T-helper 17 cell (primary cell): ENCODE measurements at places on chromosomes 3 and 15.
A peak's percentile ranks its signal among the peaks of the same experiment; 100 is the strongest.

DNA sequence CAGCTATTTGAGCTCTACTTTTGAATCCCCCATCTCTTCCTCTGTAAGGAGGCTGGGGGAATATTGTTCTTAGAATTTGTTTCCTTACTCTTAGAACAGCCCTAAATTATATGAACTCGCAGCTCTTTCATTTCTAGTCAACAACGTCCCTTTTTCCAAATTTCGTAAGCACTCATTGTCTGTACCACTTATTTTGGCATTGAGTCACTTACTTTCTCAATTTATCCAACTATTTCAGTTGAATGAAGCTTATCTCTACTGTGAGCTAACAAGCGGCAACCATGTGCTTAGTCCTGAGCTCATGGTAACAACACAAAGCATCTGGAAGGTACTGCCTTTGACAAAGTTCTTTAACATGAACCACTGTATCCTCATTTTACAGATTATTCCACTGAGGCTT, 191.1 kb downstream of the GREM1 start:
- no peaks in the 10 kb centered on the region for H3K27me3 ChIP-seq
- peaks cover 2% of the 10 kb centered on the region for H3K36me3 ChIP-seq
- no peak overlapping the region for H3K4me3 ChIP-seq
- H3K4me1 ChIP-seq, result peaks cover 2% of the 10 kb centered on the region

- no peak overlapping the region for H3K27ac ChIP-seq
- H3K36me3 ChIP-seq, result peaks cover 3% of the 10 kb centered on the region
- peaks cover 44% of the 10 kb centered on the region for H3K27me3 ChIP-seq
- no peak overlapping the region for H3K4me3 ChIP-seq
These were observed 130.9 kb upstream of the CTDSPL start for GRCh38 chr3:37730825-37731224.

- peaks cover 18% of the 10 kb centered on the region for H3K27me3 ChIP-seq
- H3K4me1 ChIP-seq, result no peaks in the 10 kb centered on the region
These were observed 10.9 kb downstream of the SLC51B start for GRCh38 chr15:65056106-65056505.

GRCh38 chr3:196012941-196013476, 68.9 kb downstream of the TFRC start:
- peaks cover 3% of the 10 kb centered on the region for H3K4me1 ChIP-seq
- H3K36me3 ChIP-seq, result peaks cover 3% of the 10 kb centered on the region
- H3K4me3 ChIP-seq, result no peak overlapping the region
- H3K27me3 ChIP-seq, result peaks cover 4% of the 10 kb centered on the region
- no peak for DNase-seq
- H3K27ac ChIP-seq, result no peak overlapping the region

GRCh38 chr15:33320017-33320416, 9.2 kb downstream of the RYR3 start:
- peaks cover 2% of the 10 kb centered on the region for H3K36me3 ChIP-seq
- no peak for DNase-seq
- peaks cover 68% of the 10 kb centered on the region for H3K27me3 ChIP-seq
- H3K4me1 ChIP-seq, result no peaks in the 10 kb centered on the region
- H3K4me3 ChIP-seq, result no peak overlapping the region

DNA sequence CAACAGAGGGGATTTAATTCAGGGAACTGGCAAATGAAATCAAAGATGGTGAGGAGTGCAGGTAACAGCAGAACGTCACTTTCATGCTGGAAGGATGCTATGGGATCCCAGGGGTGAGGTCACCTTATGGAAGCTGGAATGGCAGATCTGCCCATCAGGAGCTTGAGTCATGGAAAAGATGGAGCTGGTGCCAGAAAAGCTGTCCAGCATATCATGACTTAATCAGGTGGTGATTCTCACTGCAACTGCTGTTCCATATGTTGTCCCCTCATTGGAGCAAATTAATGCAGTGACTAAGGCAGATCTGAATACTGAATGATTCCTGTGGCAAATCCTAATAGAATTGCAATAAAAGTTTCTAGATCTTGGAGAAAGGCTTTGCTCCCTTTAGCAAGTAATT, 38.4 kb downstream of the HHLA2 start:
- no peak overlapping the region for H3K27ac ChIP-seq
- no peaks in the 10 kb centered on the region for H3K36me3 ChIP-seq
- no peak for DNase-seq
- peaks cover under 1% of the 10 kb centered on the region for H3K4me1 ChIP-seq

- H3K36me3 ChIP-seq, result no peaks in the 10 kb centered on the region
- no peaks in the 10 kb centered on the region for H3K4me1 ChIP-seq
- peaks cover 11% of the 10 kb centered on the region for H3K27me3 ChIP-seq
- H3K4me3 ChIP-seq, result no peak overlapping the region
- H3K27ac ChIP-seq, result no peak overlapping the region
These were observed 249.0 kb downstream of the AGBL1 start for GRCh38 chr15:86328658-86329057.

- H3K36me3 ChIP-seq, result no peaks in the 10 kb centered on the region
- H3K27ac ChIP-seq, result no peak overlapping the region
These were observed 155.8 kb downstream of the TMCO5A start for GRCh38 chr15:38090223-38090622.

- H3K27me3 ChIP-seq, result no peaks in the 10 kb centered on the region
- H3K27ac ChIP-seq, result peak overlapping the region; percentile 61
- H3K4me1 ChIP-seq, result peaks cover 58% of the 10 kb centered on the region
- no peaks in the 10 kb centered on the region for H3K36me3 ChIP-seq
These were observed 221.1 kb downstream of the SLCO3A1 start for GRCh38 chr15:92074646-92075045.

DNA sequence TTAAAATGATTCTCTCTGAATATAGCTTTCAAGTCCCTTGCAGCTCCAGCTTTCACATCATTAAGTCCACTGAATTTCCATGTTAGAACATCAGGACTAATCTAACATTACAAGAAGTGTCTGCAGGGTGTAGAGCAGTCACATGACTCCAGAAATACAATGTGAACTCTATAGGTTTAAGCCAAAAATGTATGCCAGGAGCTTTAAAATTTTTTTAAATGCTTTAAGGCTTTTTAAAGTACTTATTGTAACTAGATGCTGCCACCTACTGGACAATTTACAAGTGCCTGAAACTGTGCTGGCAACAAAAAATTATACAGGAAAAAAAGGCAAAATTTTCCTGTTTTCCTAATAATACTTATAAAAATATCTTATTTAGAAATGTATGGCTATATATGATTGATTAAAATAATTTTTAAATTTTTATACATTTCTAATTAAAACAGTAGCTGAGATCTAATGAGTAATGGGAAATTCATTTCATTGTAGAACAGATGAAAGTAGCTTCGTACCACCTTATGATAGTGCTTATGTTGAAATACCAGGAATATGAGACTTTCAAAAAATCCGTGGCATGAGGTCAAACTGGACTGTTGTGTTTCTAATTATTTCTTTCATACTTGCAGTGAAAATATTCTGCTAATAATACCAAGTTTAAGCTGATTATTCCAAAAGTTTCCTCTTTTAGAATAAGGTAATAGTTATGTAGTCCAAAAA, 25.7 kb downstream of the FSIP1 start:
- H3K36me3 ChIP-seq, result peaks cover 2% of the 10 kb centered on the region
- DNase-seq, result no peak
- no peak overlapping the region for H3K27ac ChIP-seq
- H3K27me3 ChIP-seq, result peaks cover 7% of the 10 kb centered on the region
- H3K4me3 ChIP-seq, result no peak overlapping the region
- peaks cover 6% of the 10 kb centered on the region for H3K4me1 ChIP-seq

- H3K4me1 ChIP-seq, result no peaks in the 10 kb centered on the region
- H3K36me3 ChIP-seq, result no peaks in the 10 kb centered on the region
- H3K27me3 ChIP-seq, result no peaks in the 10 kb centered on the region
- no peak for DNase-seq
These were observed 296.7 kb downstream of the PTPRG start for GRCh38 chr3:61858054-61858453.

DNA sequence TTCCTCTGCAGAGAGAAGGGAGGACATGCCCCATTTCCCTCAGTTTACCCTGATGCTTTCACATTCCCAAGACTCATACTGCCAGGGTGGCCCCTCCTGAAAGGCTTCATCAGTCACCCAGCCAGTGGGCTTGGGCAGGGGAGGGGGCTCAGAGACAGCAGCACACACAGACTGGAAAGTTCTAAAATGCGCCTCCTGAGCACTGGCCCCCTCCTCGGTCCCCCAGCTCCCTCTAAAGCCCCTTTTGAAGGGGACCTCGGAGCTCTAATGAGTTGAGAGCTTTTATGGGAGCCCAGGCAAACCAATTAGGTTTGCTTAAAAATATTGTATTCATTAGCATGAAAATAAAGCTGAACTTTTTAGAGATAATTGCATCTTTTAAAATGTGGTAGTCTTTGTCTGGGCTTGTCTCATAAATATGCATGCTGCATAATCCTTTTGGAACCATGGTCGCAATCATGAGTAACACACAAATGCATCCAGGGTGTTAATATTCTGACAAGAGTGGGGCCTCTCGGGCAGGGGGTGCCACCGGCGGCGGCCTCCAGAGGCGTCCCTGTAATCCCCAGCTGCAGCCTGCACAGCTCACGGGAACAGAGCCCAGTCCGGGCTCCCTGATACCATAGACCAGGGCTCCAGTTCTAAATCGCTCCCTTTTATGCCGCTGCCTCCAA, 78.5 kb downstream of the RPLP1 start:
- H3K4me1 ChIP-seq, result no peaks in the 10 kb centered on the region
- peaks cover 28% of the 10 kb centered on the region for H3K27me3 ChIP-seq
- H3K27ac ChIP-seq, result no peak overlapping the region
- no peak for DNase-seq
- H3K36me3 ChIP-seq, result peaks cover 2% of the 10 kb centered on the region

DNA sequence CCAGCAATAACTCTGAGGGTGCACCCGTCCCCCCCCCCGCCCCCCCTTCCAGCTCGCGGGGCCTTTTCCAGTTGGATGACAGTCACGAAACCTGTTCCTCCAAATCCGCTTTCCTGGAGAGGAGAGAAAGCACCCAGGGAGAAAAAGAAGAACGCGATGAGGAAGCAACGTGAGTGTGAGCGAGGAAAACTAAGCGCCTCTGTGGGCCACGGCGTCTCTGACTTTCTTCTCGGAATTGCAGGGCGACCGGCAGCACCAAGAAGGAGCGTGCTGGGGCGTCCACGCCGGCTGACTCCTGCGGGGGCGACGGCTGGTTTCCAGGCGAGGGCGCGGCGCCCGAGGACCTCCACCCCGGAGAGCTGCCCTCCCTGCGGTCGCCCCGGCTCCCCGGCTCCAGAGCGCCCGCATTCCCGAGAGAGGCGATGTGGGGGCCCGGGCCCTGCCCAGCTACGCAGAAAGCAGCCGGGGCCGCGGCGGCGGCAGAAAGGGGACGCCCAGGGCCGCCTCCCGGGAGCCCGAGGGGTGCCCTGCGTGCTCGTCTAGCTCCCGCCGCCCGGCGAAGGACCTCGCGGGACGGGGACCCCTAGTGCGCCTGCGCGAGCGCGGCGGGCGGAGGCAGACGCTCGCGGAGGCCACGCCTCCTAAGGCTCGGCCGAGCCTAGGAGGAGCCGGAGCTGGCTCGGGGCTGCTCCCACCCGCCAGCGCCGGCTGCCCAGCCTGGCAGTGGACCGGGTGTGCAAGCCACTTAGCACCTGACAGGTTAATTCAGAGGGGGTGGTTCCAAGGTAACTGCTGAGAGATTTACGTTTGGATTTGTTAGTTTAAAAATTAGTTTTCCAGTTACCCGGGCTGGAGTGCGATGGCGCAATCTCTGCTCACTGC, 15.3 kb upstream of the ADIPOQ start:
- H3K27ac ChIP-seq, result no peak overlapping the region
- H3K4me3 ChIP-seq, result peak overlapping the region; percentile 83
- DNase-seq, result peak; percentile 86
- peaks cover 18% of the 10 kb centered on the region for H3K4me1 ChIP-seq
- H3K36me3 ChIP-seq, result no peaks in the 10 kb centered on the region
- peaks cover 47% of the 10 kb centered on the region for H3K27me3 ChIP-seq

- no peak for DNase-seq
- H3K4me1 ChIP-seq, result peaks cover 70% of the 10 kb centered on the region
- H3K27me3 ChIP-seq, result no peaks in the 10 kb centered on the region
- H3K27ac ChIP-seq, result peak overlapping the region; percentile 98
These were observed 35.3 kb downstream of the OXNAD1 start for GRCh38 chr3:16300307-16300706.

DNA sequence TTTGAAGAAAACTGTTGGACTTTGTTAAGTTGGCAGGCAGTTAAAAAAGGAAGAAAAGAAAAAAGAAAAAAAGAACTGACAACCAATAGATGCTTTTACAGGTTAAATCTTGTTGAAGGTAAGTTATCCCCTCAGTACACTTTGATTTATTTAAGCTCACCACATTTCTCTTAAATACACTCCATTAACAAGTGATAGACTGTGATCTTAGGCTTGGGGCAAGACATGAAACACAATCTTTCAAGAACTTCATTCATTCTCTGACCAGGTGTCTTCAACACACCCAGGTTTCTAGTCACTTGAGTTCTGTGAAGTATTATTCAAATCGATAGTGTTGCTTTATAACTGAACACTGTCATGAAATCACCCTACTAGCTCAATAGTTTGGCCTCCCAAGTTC, 751.9 kb downstream of the ROBO1 start:
- no peak overlapping the region for H3K4me3 ChIP-seq
- no peak for DNase-seq
- no peaks in the 10 kb centered on the region for H3K36me3 ChIP-seq
- peaks cover 8% of the 10 kb centered on the region for H3K27me3 ChIP-seq
- H3K27ac ChIP-seq, result no peak overlapping the region

GRCh38 chr3:158539414-158540014, 31.5 kb upstream of the MLF1 start:
- no peak overlapping the region for H3K27ac ChIP-seq
- H3K27me3 ChIP-seq, result no peaks in the 10 kb centered on the region
- H3K4me1 ChIP-seq, result peaks cover 3% of the 10 kb centered on the region
- DNase-seq, result peak; percentile 20
- H3K4me3 ChIP-seq, result no peak overlapping the region
- H3K36me3 ChIP-seq, result no peaks in the 10 kb centered on the region

DNA sequence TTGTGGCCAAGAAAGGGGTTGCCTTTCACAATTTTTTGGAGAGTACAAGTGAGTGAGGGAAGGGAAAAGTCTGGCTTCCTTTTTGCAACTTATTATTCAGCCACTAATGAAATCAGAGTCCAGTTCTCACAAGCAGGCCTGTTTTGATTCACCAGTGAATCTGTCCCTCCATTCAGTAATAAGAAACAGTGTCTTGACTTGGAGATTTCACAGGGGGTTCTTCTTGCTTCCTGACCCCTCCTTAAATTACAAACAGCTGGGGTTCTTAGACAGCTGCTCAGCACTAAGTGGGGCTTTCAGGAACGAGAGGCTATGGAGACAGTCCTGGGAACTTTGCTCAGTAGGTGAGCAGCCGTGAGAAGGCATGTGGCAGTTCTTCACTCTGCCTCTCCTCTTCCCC, 24.5 kb downstream of the SEMA3G start:
- no peak for DNase-seq
- no peak overlapping the region for H3K27ac ChIP-seq
- H3K27me3 ChIP-seq, result no peaks in the 10 kb centered on the region
- peaks cover 3% of the 10 kb centered on the region for H3K4me1 ChIP-seq

DNA sequence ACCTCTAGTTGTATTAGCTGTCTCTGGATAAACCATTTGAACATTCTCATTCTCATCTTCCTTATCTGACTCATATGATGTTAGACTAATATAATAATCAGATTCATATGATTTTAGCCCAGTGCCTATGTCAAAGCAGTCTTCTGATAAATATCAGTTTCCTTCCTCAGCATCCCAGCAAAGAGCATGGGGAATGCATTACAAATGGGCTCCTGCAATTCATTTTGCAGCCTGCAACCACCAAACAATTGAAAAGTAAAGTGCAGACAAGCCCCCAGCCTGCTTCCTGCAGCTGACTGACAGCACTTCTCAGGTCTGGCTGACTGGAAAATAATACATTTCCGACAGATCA, 78.2 kb upstream of the STAC start:
- H3K4me3 ChIP-seq, result no peak overlapping the region
- no peak overlapping the region for H3K27ac ChIP-seq
- no peaks in the 10 kb centered on the region for H3K36me3 ChIP-seq
- no peak for DNase-seq
